ENCODE measurements at places on chromosomes 16 and 17.

DNA sequence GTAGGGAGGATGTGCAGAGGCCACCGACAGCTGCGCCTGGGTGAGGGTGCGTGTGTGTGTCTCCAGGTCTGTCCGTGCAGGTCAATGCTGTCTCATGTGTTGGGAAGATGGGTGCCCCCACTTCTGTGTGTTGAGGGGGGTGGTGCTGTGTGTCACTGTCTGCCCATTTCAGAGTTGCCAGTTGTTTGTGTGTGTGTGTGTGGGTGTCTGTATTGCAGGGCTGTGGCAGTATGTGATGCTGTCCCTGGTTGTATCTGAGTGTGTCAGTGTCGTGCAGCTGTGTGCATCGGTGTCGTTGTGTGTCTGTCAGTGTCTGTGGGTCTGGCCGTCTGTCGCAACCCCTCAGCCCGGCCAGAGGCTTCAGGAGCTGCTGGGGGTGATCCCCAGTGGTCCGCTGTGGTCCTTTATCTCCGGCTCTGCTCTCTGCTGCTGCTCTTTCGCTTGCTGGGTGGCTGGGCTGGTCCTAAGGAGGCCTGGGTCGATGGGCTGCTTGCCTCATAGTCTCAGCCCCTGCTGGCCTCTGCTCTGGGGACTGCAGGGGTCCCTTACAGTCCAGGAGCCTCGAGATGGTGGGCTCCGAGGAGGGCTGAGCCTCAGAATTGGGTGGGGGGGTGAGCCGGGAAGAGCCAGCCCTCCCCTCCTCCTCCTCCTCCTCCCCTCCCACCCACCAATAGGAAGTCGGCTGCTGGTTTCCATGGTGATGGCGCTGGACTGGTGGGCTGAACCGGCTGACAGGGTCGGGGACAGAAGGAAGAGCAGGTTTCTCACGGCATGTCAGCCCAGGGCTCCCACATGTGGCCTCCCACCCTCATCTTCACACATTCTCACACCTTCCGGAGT is at the start of gene TSPOAP1:
TSS of gene TSPOAP1 (minus strand) at position 601 of the 840 bp plus-strand sequence. CDS start 875 bp downstream, outside the sequence.
- DNase-seq = no peak

DNA sequence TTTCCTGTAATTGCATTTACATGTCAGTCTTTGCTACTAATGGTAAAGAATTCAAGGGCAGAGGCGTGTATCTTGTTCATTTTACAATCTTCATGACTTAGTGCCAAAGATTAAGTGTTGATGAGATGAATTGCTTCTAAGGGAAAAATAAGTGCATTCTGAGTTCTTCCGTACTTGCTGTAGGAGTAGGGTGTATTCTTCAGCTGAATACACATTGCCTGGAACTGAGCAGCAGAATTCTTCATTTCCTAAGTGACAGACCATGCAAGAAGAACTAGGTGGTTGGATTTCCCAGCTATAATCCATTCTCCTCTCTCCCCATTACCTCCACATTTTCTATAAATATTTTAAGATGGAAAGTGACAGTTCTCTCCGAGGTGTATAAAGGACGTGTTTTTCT is 104.8 kb downstream of the CACNG3 start:
- DNase-seq = no peak

DNA sequence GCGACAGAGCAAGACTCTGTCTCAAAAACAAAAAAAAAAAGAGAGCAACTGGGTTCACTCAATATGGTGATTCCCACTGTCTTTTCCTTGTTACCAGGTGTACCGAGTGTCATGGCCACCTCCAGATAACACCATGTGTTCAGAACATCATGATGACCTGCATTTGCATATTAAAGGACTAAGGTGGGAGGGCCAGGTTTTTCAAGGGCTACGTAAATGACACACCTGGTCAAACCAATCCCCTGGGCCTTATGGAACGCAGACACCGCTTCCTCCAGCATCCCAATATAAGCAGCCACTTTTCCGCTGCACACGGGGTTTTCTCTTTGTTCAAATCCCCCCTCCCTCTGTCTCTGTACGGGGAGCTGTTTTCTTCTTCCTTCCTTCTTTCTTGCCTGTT is 29.3 kb downstream of the WSCD1 start:
- DNase-seq = no peak

- DNase-seq = no peak
These were observed 66.5 kb downstream of the GNAO1 start for GRCh38 chr16:56257666-56258342.

- no peak for DNase-seq
These were observed 2.4 kb downstream of the SLC16A3 start for GRCh38 chr17:82231312-82231561.

DNA sequence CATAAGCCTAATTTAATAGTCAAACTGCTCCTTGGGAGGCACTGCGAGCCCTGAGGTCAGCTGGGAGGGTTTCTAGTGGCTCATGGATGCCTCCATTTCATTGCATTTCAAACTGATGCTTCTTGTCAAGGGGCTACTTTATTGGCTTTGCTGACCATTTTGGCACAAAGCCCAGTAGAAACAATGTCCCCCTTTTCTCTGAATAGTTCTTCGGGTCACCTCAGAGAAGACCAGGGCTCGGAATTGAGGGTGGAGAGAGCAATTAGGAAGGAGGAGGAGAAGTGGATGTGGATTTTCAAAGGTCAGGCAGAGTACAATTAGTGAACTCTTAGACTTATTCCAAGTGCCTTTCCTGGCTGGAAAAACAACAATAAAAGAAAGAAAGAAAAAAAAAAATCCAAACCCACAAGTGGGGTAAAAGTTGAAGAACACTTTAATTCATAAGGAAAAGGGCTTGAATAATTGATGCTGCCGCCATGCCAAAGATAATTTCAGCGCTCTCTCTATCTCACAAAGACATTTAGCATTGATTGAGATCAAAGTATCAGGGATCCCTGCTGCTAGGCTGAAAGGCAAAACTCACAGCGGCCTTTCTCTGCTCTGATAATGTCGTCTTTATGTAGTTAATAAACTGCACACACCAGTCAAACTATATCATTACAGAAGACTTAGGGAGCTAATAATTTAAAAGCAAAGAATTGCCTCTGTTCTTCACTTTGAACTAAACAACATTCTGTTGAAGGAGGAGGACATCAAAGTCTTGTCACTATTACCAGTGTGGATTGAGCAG is 122.7 kb downstream of the RGS9 start:
- DNase-seq = no peak

GRCh38 chr17:7852919-7853690 is 1.8 kb upstream of the TMEM88 start:
- DNase-seq = no peak

DNA sequence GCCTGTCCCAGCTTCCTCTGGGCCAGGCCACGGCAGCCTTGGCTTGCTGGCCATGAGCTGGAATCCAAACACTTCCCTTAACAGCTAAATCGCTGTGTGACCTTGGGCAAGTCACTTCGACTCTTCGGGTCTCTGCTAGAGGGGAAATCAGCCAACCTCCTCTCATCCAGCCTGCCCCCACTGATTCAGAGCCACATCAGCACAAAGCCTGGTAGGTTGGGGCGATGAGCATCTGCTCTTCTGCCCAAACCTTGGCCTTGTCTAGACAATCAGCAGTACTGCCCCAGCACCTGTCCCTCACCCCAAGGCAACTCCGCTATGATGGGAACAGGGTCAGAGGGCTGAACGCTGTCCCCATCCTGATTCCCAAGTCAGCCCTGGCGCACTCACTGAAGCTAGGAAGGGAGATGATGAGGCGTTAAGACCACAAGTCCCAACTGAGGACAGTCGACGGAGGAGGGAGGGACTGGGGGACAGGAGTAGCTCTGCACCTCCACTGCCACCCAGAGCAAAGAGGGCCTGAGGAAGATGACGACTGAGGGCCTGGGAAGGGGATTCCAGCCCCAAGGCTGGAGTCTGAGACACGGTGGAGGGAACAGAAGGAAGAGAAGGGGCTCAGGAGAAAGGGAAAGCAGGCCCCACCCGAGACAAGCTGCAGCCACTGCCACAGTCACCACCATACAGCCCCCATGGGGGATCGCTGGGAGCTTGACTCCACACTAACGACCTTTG is 1.3 kb downstream of the CLUH start:
- no peak for DNase-seq

DNA sequence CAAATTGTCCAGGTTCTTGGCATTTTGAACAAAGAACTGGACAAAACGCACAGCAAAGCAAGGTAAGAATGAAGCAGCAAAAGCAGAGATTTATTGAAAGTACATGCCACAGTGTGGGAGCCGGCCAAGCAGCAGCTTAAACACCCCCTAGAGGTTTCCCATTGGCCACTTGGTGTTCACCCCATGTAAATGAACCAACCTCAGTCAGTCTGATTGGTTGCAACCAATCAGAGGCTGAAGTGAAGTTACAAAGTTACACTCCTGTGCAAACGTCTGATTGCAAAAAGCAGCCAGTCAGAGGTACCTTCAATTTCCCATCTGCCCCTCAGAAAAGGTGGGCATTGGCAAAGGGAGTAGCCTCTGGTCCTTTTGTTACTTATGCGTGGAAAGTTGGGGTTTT is 8.8 kb upstream of the ZNF263 start:
- no peak for DNase-seq

- no peak for DNase-seq
These were observed 2.4 kb downstream of the PPY start for GRCh38 chr17:43939886-43940285.

- DNase-seq = no peak
These were observed 28.5 kb upstream of the CREBBP start for GRCh38 chr16:3908951-3909437.

DNA sequence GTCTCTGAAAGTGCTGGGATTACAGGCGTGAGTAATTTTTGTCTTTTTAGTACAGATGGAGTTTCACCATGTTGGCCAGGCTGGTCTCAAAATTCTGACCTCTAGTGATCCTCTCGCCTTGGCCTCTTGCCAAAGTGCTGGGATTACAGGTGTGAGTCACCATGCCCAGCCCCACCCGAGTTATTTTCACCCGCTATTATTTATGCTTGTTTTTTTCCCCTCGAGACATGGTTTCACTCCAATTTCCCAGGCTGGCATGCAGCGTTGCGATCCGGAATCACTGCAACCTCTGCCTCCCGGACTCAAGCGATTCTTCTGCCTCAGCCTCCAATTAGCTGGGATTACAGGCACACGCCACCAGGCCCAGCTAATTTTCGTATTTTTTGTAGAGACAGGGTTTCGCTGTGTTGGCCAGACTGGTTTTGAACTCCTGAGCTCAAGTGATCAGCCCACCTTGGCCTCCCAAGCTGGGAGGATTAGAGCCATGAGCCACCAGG is 9.2 kb downstream of the RPL23 start:
- no peak for DNase-seq

GRCh38 chr17:73929860-73930430 is 273.5 kb upstream of the RPL38 start:
- no peak for DNase-seq

GRCh38 chr17:13546851-13547250 is 54.9 kb downstream of the HS3ST3A1 start:
- DNase-seq = no peak

DNA sequence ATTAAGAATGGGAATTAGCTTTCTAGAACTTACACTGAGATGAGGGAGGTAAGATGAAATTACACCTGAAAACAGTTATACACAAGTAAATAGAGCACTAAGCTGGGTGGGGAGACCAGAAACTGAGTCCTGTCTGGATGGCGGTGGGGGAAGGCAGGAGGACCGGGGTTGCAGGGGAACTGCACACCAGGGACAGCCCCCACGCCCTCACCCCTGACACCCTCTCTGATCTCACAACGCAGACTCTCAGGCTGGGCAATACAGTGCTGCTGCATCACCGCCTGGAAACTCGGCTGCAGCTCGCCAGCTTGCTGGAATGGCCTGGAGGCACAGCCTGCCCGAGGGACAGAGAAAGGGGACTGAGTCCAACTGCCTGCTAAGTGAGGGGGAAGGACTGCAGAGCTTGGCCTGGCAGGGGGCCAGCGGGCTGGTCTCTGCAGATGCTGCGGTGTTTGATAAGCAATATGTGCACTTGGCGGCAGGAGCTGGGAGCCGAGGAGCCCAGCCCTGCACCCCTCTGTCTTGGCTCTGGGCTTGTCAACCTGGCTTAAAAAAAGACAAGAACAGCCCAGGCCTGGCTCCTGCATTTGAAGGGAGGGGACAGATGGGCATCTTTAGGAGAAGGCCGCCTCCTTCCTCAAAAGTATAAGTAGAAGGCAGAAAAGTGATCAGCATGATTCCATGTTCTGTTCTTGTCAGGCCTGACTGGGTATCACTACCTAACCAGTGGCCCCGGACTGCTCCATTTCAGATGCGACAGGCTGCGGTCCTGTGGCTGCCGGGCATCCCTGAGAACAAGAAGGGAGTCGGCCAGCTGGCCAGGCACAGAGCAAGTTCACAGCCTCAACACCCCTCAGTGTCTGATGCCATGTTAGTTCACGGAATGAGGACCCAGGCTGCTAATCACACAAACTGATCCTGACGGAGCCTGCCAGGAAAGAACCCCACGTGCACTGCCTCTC is 30.2 kb downstream of the SPHK1 start:
- DNase-seq = no peak

- DNase-seq = no peak
These were observed 122.3 kb downstream of the SPACA3 start for GRCh38 chr17:33113991-33114370.

DNA sequence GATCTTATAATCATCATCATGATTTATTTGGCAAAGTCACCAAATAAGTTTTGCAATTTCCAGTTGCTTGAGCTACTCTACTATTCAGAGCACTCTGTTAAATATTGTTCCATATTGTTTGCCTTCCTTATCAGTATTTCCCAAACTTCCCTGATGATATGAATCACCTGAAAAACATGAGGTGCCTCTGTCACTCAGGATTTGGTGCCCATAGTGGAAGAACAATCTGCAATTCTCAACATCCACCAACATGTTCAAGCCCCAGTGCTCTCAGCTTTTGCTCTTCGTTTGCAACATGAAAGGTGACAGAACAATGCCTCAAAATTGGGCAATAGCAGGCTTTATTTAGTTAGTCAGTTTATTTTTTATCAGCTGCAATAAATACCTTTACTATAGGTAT is 28.6 kb upstream of the WSB1 start:
- no peak for DNase-seq

DNA sequence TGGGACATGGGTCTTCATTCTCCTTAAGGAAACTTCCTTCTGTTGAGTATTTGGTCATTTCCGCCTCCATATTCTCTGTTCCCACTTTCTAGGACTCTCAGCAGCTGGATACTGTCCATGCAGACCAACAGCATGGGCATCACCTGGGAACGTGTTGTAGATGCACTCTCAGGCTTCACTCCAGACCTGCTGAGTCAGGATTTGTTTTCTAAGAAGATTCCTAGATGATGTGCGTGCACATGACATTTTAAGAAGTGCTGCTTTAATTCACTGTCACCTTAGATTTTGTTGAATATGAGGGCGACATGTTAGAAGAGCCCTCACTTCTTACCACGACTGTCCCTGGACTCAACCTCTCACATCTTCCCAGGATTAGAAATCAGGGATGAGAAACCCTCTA is 10.0 kb upstream of the SDK2 start:
- DNase-seq = no peak

GRCh38 chr17:28985950-28986713 is 19.7 kb downstream of the SEZ6 start:
- no peak for DNase-seq

- DNase-seq = no peak
These were observed 602.5 kb upstream of the SALL1 start for GRCh38 chr16:51753467-51754127.

- no peak for DNase-seq
These were observed 103.5 kb upstream of the TNRC6C start for GRCh38 chr17:77854759-77855745.

- DNase-seq = peak; percentile 55
These were observed 16.7 kb upstream of the C17orf78 start for GRCh38 chr17:37358830-37359681.
